ENCODE measurements at places on chromosomes 12 and 14.

- no peak for DNase-seq
Measured at GRCh38 chr14:51738754-51739153, 87.0 kb downstream of the FRMD6 start.

- no peak for DNase-seq
Measured at GRCh38 chr12:93230326-93230720, 147.4 kb upstream of the NUDT4 start.

DNA sequence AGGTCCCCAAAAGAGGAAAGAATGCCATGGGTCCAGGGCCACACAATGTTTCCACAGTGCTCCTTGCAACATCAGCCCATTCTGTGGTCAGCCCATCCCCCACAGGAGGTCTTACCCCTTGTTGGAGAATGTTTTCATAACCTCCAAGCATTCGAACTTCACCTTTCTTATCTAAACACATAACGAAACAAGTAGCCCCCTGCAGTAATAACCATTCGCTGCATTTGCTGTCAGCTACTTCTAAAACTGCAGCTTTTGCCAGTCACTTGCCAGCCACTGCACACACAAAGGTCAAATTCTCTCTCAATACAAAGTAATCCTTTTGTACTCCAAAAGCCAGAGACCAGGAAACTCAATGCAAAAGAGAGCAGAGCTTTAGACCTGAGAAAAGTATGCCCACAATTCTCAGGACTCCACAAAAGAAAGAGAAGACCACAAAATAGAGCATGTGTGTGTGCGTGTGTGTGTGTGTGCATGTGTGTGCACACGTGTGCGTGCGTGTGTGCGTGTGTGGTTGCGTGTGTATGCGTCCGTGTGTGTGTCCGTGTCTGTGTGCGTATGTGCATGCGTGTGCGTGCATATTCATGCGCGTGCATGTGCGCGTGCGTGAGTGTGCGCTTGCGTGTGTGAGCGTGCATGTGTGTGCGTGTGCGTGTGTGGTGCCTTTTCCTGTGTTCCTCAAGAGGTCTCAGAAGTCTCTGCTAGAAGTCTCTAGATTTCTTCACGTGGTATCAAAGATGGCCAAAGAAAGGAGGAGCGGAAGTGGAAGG is 31.7 kb upstream of the NINJ2 start:
- no peak for DNase-seq

- DNase-seq, result no peak
Measured at GRCh38 chr14:76201162-76201561, 49.4 kb downstream of the GPATCH2L start.

DNA sequence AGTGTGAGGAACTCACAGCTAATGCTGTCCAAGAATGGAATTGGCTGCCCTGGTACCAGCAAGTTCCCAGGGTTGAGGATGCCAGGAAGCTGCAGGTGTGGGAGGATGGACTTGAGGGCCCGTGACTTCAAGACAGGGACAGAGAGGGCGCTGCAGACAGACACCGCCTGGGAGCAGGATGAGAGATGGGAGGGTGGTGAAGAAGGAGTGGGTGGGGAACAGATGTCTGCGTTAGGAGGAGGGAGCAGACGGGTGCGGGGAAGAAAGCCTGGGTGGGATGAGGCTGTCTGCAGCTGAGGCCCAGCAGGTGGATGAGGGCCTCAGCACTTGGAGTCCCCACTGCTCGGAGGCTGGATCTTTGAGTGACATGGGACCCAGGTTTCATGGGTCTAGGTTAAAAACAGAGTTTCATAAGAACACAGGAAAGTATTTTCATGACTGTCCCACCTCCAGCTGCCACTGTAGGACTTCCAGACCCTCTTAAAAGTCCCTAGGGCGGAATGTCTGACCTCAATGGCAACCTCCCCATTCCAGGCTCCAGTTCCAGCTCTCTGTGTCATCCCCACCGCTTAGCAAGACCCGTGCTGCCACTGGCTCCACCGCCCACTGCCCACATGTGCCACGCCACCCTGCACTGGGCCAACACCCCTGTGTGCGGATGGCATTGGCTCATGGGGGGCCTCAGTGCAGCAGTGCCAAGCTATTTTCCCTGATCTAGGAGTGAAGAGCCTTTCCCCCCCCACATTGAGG is 70.3 kb upstream of the SCN8A start:
- DNase-seq, result no peak

GRCh38 chr14:97408503-97408902 is 611.3 kb downstream of the VRK1 start:
- DNase-seq, result no peak

DNA sequence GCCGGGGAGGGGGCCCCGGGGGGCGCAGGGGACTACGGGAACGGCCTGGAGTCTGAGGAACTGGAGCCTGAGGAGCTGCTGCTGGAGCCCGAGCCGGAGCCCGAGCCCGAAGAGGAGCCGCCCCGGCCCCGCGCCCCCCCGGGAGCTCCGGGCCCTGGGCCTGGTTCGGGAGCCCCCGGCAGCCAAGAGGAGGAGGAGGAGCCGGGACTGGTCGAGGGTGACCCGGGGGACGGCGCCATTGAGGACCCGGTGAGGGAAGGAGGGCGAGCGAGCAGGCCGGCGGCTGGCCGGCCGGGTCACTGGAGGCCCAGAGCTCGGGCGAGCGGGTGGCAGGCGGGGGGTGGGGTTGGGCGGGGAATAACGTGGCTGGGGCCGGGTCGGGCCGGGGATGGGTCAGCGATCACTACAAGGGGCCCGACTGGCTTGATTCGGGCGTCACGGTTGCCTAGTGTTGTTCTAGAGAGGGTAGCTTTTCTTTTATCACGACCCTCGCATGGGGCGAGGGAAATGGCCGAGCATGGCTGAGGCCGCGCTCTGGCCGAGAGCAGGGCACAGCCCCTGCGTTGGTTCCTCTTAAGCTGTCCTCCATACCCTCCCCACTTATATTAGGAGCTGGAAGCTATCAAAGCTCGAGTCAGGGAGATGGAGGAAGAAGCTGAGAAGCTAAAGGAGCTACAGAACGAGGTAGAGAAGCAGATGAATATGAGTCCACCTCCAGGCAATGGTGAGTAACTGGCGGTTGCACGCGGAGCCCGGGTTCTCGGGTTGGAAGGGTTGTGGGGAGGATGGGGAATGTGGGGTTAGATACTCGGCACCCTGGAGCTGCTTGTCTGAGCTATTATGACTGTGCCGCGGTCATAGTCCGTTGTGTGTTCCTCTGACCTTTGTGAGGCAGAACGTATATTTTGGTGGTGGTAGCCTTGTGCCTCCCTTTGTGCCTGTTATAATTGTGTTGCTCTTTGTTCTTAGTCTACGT is 603 bp downstream of the PABPN1 start:
- DNase-seq, result peak; percentile 5

DNA sequence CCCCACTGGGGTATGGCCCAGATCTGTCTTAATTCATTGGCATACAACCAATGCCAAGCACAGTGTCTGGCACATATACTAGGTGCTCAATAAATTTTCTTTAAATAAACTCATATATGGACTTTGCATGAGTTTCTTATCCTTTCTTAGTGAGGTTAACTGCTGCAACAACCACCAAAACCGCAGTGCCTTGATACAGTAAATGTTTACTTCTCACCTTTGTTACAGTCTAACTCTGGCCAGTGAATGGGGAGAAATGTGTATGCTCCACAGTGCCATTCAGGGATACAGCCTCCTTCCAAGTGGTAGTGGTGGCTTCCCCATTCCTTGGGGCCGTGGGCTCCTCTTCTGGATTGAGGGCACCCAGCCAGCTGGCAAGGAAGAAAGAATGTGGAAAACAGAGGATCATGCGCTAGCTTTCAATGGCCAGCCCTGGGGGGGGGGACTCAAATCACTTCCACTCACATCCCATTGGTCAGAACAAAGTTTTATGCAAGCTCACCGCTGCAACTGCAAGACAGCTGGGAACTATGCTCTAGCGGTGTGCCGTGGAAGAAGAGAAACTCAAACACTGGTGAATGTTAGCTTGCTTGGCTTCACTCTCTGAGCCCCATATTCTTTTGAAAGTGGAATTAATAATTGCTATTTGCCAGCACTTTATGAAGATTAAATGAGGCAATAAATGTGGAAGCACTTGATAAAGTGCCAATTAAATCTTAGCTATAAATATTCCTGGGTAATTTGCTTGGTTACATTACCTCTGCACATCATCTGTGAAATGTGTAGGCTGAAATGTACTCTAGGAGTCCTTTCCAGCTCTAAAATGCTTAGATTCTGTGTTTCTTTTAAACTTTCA is 51.0 kb upstream of the SOCS2 start:
- DNase-seq, result no peak

All from stimulated activated CD8-positive, alpha-beta memory T cell treated with anti-CD3 and anti-CD28 coated beads, Interleukin-4, amount 100 ng/mL, for 4 hours (primary cell).